ENCODE measurements at places on chromosomes 2 and 18. TPM values are rescaled to one million over a fixed set of nuclear protein-coding genes. Genes with fewer than 3 reads are reported as not detected.

- DNase-seq: no peak
Measured at GRCh38 chr2:165391791-165392190, 77.7 kb upstream of the CSRNP3 start.

DNA sequence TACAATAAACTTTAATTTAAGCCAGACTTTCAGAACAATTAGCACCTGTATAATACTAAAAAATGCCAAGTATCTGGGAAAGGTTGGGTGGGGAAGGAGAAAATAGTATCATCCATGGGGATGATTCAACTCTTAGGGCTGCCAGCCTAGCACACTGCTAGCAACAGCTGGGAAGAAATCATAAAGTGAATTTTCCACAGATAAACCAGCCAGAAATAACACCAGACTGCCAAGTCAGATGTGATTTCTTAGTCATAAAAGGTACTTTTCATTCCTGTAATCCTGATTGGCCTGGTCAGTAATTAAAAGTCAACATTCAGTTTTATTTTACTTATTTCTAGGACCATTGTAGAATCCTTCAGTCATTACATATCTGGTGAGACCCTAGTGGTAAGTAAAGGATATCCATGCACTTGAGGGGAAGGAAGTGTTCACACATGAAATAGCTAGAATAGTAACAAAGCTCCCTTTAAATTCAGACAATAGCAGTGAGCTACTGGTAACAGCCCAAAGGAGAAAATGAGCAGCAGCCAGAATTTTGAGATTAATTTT is 59.4 kb downstream of the LIMS1 start:
- no peak for DNase-seq

GRCh38 chr18:38256366-38256765 is 690.8 kb upstream of the CELF4 start:
- no peak for DNase-seq

- no peak for DNase-seq
Measured at GRCh38 chr2:27145682-27146081, 3.1 kb upstream of the TCF23 start.

GRCh38 chr2:138867341-138867740 is 87.2 kb upstream of the NXPH2 start:
- DNase-seq: no peak

GRCh38 chr2:140417504-140417903 is 1637.3 kb upstream of the NXPH2 start:
- no peak for DNase-seq

DNA sequence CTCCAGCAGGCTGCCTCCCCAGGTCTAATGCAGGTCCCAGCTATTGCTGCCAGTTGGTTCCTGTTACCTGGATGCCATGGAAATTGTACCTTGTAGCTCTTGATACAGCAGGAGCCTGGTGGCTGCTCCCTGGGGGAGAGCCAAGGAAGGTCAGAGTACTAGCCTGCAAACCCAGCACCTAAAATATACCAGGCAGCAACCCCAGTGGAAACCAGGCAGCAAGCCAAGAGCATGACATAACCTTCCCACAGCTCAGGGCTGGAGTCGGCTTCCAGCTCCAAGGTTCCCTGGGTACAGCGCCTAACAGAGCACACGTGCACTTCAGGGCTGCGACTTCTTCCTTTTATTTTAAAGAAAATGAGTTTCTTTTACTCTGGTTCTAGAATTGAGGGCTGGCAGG is 30.3 kb downstream of the TNP1 start:
- DNase-seq: peak; percentile 87

The ARL5A gene
- total RNA-seq: 60.7 TPM

The SULT1C3 gene
- total RNA-seq: not detected

The FKBP7 gene
- total RNA-seq: 8.8 TPM

DNA sequence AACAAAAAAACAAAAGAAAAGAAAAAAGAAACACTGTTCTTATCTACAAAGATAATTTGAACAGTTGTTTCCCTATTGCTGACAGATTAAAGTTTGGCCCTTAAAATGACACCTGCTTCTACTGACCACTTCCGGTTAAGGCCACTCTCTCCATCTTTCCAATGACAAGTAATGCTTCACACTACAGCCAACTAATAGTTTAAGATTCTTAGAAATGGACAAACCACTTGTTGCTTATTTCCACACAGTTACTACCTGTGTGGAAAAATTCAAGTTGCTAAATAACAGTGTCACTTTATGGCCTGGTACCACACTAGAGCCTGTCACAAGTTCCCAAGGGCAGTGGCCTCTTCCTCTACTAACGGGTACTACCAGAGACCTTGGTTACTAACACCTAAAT is 2.4 kb downstream of the TMEM185B start:
- DNase-seq: no peak

DNA sequence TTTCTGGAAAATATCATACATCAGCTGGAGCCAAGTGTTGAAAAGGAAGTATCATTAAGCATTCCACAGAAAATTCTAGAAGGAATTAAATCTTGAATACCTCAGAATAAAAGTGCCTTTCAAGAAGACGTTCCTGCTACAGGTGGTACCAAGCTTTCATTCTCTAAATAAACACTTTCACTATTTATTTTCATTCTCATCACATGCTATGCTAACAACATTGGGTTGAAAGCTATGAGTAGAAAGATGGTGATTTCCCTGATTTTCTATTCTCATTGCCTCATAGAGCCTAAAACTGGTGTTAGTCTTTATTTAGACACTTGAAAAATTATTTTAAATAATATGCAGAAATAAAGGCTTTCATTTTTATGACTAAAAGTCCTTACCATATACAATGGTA is 324.7 kb downstream of the LRP1B start:
- DNase-seq: no peak

Data from left ventricle myocardium superior (tissue), 1 donor.